Activated naive CD4-positive, alpha-beta T cell treated with anti-CD3 and anti-CD28 coated beads for 36 hours (primary cell): ENCODE measurements at places on chromosomes 1 and 21. TPM values are rescaled to one million over a fixed set of nuclear protein-coding genes. Genes with fewer than 3 reads are reported as not detected.

GRCh38 chr1:76635784-76636183 is 231.5 kb upstream of the ST6GALNAC5 start:
- no peak for DNase-seq

DNA sequence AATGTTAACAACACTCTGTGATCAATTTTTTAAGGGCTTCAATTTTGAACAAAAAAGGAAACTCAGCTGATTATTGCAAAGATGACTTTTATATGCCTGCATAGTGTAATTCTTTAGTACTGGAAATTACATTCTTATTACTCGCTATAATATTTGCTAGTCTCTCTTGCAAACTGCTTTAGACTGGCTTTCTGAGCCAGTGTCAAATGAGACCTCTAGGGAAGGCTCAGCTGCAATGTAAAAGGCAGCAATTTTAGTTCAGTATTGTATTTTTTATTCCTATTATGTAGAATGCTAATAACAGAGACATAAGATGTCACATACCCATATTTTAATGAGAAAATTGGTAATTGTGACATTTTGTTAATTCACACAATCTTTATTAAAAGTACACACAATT is 338.1 kb upstream of the LYPLAL1 start:
- DNase-seq, result no peak

DNA sequence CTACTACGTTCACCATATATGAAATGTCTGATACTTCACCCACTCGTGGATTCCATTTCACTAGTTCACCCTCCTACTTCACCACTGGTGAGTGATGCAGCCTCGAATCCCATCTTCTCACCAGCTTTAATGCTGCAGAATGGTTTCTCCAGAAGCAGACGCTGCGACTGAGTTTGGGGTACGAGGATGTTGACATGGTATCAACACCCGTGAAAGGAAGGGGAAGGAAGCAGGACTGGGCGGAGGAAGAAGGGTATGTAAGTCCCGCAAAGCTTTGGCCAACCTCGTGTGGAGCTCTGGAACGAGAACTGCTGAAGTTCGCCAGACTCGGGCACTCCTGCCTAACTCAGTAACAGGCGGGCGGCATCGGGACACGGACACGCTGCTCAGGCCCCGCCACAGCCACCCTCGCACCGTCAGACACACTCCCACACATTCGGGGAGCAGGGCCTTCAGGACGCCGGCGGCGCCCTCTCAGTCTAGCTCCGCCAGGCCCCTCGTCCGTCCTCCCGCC is 833 bp upstream of the DIP2A start:
- no peak for DNase-seq

- DNase-seq, result no peak
These were observed 56.3 kb upstream of the NFASC start for GRCh38 chr1:204814166-204814884.

GRCh38 chr1:89611721-89612120 is 21.2 kb upstream of the LRRC8C start:
- DNase-seq, result no peak

DNA sequence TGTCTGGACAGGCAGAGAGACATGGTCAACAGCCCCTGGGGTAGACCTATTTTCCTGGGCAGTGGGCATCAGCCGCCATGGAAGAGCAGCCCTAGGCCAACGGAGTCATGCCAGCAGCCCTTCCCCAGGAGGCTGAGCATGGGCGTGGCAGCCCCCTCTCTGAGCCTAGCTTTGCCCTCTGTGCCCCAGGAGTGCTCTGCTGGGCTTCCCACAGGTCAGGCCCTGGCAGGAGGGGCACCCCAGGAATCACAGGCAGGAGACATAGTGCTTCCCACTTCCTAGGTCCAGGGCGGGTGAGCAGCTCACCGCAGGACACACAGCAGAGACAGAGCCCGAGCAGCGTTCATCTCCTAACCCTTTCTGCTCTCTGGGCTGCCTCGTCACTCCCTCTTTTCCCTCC is 132.8 kb downstream of the GLIS1 start:
- no peak for DNase-seq

DNA sequence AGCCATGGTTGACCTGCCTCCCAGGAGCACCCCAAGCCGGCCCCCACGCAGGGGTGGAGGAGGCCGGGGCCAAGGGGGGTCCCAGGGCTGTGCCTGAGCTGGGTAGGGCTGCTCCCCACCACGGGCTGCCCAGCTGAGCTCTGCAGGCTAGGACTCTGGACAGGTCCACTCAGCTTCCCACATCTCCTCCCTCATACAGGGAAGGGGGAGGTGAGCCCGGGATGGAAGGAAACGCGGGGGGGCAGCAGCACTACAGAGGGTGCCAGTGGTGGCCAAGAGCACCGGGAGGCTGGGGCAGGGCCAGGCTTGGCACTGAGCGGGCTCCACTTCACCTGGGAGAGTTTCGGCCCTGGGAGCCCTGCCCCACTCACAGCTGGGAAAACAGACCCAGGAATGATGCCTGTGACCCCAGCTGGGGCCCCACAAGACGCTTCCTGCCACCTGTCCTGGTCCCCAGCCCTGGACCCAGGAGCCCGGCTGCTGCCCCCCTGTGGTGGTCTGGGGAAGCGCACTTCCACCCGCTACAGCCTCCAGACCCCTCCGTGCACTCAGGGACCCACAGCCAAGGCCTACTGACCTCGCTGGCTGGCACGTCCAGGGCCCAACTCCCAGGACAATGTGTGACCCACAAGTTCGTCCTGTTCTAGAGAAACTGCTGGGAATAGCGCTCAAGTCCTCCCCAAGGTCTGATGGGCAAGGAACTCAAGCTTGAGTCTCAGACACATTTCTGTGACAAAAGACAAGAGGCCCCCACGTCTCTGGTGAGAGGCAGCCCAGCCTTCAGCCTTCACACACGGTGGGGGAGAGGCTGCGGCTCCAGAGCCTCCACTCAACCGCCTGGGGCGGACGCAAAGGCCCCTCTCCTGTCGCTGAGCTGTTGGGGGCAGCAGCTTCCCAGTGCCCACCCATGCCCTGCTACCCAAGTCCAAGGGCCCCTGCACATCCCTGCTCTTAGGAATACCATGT is 3.0 kb downstream of the AURKAIP1 start:
- DNase-seq, result peak; percentile 85

- no peak for DNase-seq
These were observed 180.8 kb upstream of the LMO4 start for GRCh38 chr1:87147851-87148250.

- no peak for DNase-seq
These were observed 21.3 kb upstream of the FCRL2 start for GRCh38 chr1:157798211-157798610.

GRCh38 chr1:226779561-226779960 is 40.5 kb upstream of the ITPKB start:
- no peak for DNase-seq

Gene KRTAP6-3
- total RNA-seq, result not detected

Gene INSRR
- total RNA-seq, result not detected

Gene MEX3A
- total RNA-seq, result 0.22 TPM

Gene CD244
- total RNA-seq, result not detected
